AG20443 (cell line): ENCODE measurements at places on chromosomes 7 and 10.

GRCh38 chr10:44881649-44882048, 29.5 kb upstream of the TMEM72 start:
- DNase-seq: no peak

- DNase-seq: no peak
These were observed 46.5 kb upstream of the PTN start for GRCh38 chr7:137390076-137390475.

- no peak for DNase-seq
These were observed 867.2 kb downstream of the CCSER2 start for GRCh38 chr10:85195596-85195995.

GRCh38 chr7:94908323-94909178, 1.2 kb downstream of the PPP1R9A start:
- DNase-seq: peak; percentile 21

- DNase-seq: no peak
These were observed 32.7 kb upstream of the SH2B2 start for GRCh38 chr7:102253973-102254370.

- no peak for DNase-seq
These were observed 57.2 kb downstream of the SLC16A12 start for GRCh38 chr10:89478085-89478738.

DNA sequence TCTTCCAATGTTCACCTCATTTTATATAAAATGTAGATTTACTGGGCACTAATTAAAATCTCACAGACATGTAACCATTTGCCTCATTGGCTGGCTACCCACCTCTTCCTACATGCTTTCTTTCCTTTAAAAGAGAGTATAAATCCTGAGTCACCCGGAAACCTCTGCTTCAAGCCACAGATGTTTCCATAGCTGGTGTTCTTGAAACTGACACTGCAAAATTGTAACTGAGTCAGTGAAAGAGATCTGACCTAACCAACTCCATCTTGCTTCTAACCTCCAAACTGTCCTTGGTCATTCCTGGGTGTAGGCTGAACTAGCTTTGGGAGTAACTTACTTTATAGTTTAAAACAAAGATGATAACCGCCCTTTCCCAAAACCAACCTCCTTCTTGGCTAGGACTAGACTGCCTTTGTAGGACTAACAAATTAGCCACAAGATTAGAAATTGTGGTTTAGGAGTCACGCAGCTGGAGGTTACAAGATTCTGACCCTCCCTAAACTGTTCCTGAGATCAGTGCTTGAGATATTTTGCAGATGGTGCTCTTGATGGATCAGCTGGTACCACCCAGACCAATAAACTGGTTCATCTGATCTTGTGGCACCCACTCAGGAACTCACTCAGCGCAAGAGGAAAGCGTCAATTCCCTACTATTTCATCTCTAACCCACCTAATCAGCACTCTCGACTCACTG, 33.5 kb downstream of the SVOPL start:
- DNase-seq: no peak

GRCh38 chr10:6095810-6096570, 7.2 kb downstream of the RBM17 start:
- DNase-seq: no peak

DNA sequence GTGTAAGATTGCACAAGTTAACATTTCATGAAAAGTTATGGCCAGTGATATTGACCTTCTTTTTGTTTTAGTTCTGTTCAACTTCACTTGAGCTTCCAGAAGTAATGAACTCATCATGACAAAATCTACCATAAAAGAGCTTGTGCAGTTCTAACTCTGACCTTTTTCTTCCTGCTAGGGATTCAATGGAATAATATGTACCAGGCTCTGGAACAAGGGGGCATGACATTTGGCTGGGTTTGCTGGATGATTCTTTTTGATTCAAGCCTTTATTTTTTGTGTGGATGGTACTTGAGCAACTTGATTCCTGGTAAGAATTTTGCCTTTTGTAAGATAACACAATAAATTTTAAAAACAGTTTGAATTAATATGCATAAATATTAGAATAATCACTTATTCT, 205.0 kb downstream of the ABCA13 start:
- DNase-seq: no peak

- no peak for DNase-seq
These were observed 16.8 kb upstream of the CRTAC1 start for GRCh38 chr10:98047009-98047741.

- DNase-seq: no peak
These were observed 99.5 kb downstream of the FANK1 start for GRCh38 chr10:125995726-125996304.

DNA sequence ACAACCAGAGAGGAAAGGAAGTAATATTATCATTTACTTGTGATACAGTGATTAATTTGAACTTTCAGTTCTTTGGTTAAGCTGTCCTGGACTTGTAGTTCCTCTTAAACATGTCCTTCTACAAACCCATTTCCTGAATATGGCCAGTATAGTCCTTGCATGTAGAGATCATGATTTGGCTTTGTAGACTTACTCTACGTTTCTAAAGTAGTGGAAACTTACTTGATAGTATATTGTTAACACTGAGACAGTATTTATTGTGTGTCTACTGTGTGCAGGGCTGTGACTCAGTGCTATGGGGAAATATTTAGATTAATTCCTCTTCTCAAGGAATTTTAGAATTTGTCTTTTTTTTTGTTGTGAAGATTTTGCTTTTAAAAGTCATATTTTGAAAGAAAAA, 109.5 kb downstream of the NRF1 start:
- peak; percentile 27 for DNase-seq

DNA sequence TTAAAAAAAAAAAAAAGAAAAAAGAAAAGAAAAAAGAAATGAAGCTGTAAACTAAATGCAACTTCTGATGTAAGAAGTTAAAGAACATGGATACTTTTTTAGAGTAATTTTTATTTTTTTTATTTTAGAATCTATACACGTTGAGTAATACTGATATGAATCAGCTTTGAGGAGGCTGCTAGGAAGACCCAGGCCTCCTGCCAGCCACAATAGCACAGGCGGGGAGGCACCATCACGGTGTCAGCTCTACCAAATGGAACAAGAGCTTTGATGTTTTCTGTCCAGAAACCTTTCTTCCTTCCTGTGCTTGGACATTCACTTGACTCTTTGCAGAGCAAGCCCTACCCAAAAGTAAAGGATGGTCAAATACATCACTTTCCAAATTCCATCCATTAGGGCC, 45.3 kb upstream of the EGR2 start:
- DNase-seq: no peak

DNA sequence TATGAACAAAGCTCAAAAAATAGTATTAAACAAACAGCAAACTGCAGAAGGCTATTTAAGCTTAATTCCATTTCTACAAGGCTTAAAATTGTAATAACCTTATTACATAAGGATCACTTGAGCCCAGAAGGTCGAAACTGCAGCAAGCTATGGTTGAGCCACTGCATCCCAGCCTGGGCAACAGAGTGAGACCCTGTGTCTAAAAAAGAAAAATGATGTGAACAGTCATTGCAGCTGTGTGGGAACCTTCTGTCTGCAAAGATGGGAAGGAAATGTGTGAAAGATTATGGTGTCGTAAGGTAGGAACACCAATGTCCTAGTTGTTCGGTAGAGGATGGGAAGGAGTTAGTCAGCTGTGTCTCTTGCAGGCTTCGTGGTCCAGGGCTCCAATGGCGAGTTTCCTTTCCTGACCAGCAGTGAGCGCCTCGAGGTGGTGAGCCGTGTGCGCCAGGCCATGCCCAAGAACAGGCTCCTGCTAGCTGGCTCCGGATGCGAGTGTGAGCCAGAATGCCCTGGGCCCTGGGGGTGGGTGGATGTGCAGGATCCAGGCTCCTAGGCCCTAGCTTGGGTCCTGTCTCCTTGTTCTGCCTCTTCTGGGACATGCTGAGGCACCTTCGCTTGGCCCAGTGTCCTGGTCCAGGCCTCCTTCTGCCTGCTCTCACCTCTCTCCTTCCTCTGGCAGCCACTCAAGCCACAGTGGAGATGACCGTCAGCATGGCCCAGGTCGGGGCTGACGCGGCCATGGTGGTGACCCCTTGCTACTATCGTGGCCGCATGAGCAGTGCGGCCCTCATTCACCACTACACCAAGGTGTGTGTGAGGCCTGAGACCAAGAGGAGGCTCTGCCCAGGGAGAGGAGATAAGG, 9.1 kb downstream of the C10orf62 start:
- DNase-seq: no peak

DNA sequence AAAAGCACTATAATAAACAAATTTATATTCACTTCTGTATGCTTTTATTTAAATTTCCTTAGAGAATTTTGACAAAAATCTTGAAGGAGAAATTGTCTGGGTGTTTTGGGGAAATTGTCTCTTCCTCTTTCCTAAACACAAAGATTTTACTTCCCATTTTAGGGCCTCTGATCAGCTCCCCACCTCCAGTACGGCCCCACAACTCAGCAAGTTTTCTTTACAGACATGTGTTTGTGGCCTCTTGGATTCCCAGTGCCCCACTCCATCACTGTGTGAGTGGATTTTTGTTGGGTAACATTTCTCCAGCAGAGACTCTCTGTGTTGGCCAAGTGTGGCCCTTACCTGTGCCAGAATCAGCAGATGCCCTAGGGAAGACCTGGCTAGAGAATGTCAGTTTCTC, 182.8 kb upstream of the CDC14C start:
- DNase-seq: no peak

DNA sequence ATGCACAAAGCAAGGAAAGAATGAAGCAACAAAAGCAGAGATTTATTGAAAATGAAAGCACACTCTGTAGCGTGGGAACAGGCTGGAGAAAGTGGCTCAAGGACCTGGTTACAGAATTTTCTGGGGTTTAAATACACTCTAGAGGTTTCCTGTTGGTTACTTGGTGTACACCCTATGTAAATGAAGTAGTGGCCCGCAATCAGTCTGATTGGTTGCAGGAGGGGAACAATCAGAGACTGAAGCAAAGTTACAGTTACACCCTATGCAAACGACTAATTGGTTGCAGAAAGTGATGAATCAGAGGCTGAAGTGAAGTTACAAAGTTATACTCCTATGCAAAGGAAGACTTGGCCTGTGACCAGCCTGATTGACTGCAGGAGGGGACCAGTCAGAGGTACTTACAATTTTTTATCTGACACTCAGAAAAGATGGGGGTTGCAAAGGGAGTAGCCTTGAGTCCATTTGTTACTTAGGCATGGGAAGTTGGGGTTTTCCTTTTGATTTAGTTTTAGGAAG, 3.6 kb upstream of the MTPN start:
- peak; percentile 11 for DNase-seq

- no peak for DNase-seq
These were observed 80.3 kb downstream of the SND1 start for GRCh38 chr7:127732306-127732705.

DNA sequence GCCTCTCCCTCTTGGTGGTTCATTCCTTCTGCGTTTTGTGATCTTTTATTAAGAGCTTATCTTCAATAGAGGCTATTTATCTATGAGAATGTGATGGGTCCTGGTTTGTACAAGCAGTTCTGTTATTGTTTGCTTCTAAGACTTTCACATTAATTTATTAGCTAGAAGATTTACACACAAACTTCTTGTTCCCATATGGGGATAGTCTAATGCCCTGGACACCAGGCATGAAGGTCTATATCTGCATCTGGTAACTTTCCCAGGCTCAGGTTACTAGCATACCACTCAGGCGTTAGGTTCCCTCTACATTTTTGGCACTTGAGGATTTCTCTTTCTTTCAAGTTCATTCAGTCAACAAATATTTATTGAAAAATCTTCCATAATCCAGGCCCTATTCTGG, 7.7 kb downstream of the XPNPEP1 start:
- DNase-seq: no peak

DNA sequence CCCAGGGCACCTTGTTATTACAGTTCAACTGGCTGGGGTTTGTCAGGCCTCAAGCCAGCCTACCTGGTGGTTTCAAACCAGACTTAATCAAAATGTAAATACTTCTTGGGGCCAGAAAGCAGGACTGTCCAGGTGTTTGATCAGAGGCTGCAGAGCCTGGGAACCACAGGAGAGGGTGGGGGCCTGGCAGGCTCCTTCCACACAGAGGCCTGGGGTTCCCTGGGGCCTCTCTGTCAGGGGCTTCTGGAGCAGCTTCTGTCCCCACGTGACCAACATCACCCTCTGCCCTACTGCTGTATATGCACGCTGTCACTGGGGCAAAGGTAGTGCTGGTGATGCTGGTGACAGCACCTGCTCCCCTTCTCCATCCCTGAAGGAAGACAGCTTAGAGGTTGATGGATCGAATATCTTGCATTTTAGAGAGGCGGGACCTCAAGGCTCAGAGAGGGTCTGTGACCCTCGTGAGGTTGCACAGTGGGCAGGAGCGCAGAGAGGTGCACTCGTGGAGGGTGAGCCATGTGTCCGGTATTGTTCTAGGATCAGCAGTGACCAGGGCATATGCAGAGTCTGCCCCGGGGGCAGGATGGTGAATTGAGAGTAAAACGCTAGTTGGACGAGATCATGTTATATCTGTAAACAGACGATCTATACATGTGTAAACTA, 95.4 kb downstream of the GRK5 start:
- no peak for DNase-seq

DNA sequence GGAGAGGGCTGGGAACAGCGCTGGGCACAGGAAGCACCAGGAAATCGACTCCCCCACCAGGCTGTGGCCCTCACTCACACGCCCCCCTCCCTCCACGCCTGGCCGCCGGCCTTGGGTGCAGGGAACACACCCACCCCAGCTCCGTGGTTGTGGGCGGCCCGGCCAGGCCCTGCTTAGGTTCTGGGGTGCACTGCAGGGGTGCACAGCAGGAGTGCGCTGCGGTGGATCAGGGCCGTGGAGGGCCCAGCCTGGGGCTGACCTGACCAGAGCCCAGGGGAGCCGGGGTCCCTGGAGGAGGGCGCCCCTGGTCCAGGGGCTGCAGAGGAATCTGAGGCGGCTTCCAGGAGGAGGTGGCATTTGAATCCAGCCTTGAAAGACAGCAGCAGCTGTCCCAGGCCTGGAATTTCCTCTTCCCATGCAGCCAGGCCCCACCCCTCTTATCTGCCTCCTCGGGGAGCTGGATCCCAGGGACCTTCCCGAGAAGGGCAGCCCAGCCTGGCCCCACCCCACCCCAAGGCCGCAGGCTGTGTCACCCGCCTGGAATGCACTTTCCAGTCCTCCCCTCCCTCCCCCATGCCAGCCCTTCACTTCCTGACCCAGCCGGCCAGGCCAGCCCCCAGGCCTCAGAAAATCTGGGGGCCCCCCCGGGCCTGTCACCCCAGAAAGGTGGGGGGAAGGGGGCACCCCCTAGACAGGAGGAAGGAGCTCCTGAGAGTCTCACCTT, 18.4 kb upstream of the PDGFA start:
- peak; percentile 97 for DNase-seq

GRCh38 chr7:26603631-26604030, 260.8 kb downstream of the SKAP2 start:
- no peak for DNase-seq

DNA sequence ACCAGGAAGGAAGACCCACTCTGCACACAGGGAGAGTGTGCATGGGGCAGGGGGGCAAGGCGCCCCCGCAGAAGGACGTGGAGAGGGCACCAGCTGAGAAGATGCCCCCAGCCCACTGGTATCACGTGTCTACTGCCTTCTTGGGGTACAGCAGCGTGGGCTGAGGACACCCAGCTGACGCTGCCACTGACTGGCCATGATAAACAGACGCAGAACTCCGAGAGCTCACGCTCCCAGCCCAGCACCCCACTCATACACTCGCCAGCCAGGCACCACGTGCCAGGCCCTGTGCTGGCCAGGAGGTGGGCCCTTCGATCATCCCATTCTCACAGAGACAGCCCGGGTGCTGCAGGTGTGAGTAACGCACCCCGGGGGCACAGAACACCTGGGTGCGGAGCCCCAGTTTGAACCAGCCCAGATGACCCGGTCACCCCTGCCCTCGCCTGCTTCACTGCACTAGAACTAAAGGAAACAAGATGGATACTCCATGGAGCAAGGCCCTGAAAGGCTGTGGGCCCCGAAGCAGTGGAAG, 199.8 kb downstream of the MAD1L1 start:
- no peak for DNase-seq
